GM10248 (cell line): ENCODE measurements at places on chromosomes 7 and 10.
A peak's percentile ranks its signal among the peaks of the same experiment; 100 is the strongest.

DNA sequence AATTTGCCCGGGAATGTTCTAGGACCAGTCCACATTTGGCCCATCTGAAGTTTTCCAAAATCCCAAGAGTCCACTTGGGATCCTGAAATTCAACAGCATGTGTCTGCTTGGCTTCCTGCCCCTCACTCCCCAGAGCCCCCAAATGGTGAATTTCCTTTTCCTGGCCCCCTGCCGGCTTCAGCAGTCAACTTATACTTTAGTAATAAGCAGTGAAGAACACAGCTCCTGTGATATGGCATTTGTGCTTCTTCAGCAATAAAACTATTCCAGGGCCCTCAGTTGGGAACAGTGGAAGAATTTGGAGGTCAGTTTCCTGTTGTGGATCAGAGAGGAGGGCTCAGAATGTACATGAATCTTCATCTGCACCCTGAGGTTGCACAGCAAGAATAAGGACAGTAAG lies 51.1 kb downstream of the PRF1 start:
- no peak for DNase-seq

DNA sequence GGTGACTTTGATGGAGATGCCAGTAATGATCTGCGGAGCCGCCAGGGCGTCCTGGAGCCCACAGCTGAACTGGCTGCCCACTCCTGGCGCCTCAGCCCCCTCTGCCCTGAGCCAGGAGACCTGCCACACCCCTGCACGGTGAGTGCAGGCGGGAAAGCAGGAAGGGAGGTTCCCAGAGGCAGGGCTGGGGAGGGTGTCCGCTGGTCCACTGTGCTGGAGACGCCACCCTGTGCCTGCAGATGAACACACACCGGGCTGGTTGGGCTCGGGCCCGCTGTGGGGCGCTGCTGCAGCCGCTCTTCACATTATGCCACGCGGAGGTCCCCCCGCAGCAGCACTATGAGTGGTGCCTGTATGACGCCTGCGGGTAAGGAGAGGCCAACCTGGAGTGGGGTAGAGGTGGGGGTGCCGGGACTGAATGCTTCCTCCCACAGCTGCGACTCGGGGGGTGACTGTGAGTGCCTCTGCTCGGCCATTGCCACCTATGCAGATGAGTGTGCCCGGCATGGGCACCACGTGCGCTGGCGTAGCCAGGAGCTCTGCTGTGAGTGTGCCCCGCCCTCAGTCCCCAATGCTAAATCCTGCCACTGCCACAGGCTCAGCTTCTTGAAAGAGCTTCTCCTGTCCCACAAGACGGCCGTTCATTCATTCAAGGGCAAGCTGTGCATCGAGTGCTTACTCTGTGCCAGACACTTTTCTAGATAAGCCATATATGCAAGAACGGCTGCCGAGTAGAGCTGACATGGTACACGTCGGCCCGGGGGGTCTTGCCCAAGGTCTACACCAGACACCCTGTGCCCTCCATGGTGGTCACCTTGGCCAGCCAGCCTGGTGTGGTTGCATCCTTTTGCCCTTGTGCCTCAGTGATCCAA lies 14.3 kb upstream of the ZNF467 start:
- no peak for DNase-seq

DNA sequence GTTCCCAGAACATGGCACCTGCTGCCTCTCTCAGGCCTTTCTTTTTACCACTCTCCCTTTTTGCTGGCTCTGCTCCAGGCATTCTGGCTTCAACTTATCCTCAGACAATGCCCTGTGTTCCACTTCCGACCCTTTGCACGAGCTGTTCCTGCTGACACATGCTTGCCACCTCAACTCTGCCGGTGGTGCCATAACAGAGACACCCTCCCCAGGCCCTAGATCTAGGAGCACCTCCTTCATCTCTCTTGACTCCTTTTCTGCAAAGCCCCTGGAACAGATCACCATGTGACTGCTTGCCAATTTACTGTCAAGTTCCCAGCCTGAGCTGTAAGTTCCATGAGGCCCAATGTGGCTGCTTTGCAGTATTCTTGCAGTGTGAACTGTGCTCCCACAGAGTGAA lies 256.0 kb upstream of the MKI67 start:
- DNase-seq, result no peak

DNA sequence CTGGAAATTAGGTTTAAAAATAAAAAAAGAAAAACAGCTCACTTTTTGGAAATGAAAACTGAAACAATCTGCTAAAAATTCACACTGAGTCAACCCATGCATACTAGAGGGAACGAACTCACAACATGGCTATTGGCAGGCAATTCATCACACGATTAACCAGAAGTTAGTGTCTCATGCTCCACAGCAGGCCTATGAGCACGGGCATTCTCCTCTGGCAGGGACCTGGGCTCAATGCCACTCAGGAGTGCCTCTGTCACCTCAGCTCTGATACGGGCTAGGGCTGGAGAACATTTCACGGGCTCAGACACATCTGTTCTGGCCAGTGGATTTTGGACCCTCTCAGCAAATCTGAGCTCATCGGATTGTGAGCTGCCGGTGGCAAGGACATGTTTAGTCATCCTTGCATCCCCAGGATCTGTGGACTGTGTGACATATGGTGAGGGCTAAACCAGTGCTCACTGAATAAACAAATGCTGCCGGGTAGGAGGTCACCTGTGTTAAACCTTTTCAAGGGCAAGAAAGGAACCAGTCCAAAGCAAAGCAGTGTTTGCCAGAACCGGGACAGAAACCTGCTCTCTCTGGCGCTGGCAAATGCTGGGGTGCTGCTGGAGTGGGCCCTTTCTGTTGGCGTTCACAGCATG lies 40.1 kb downstream of the POLR3A start:
- DNase-seq, result no peak

- no peak for DNase-seq
Observed at GRCh38 chr7:101100858-101101847, 15.9 kb downstream of the TRIM56 start.

DNA sequence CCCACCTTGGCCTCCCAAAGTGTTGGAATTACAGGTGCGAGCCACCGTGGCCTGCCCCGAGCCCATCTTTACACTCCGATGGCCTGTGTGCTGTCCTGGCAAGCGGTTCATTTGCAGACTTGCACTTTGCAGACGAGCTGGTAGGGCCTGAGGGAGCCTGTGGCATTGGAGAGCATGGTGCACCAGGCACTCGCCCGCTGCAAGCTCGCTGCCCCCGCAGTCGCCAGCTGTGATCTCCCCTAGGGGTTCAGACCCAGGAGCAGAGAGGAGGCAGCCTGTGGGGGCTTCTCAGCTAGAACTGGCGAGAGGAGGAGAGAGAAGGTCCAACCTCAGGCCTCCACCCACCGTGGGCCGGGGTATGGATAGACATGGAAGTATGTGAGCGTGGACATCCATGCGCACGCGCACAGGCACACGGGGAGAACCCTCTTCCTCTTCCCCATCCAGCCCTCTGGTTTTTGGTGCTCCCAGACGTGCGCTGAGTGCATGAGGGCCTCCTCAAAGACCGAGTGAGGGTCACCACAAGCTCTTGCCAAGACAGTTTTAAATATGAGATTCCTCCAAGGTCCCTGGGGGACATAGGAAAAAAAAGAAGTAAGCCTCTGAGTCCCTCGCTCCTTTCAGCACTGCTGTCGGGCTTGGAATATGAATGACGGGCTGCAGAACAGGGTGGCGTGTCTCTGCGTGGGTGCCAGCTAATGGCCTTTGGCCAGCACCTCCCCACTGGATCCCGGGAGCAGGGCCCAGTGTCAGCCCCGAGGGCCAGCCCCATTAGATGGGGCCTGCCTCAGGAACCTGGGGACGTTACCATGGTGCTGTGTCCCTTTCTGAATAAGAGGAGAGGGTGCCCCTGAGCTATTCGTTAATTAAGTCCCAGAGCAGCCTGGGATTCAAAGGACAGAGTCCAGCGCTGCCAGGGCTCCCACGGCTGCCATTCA lies 15.1 kb upstream of the TTYH3 start:
- no peak for DNase-seq

- DNase-seq, result no peak
Observed at GRCh38 chr7:34069676-34070075, 164.3 kb downstream of the BMPER start.

GRCh38 chr10:17533731-17534130 lies 79.3 kb upstream of the ST8SIA6 start:
- DNase-seq, result no peak

- no peak for DNase-seq
Observed at GRCh38 chr10:98242823-98243222, 25.2 kb downstream of the LOXL4 start.

DNA sequence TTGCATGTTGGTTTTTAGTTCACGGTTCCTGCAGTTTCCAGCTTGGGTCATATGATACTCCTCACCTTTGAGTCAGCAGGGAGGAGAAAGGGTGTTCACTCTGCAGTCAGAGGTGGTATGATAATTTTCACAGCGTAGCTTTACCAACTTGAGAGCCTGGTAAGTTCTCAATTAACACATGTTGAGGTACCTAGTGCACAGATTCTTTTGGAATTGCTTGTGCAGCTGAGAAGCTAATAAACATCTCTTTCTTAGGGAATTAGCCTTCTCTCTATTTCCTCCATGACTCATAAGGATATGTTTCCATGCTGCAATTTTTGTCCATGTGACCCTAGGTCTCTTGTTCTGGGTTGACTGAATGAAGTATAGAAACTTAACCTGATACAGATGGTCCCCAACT lies 166.6 kb downstream of the KIF20B start:
- no peak for DNase-seq

- no peak for DNase-seq
Observed at GRCh38 chr7:24297362-24297761, 13.4 kb downstream of the NPY start.

- DNase-seq, result no peak
Observed at GRCh38 chr7:80468931-80469714, 42.7 kb downstream of the GNAT3 start.

- peak; percentile 78 for DNase-seq
Observed at GRCh38 chr7:142808802-142809583, 38.2 kb downstream of the PRSS2 start.

DNA sequence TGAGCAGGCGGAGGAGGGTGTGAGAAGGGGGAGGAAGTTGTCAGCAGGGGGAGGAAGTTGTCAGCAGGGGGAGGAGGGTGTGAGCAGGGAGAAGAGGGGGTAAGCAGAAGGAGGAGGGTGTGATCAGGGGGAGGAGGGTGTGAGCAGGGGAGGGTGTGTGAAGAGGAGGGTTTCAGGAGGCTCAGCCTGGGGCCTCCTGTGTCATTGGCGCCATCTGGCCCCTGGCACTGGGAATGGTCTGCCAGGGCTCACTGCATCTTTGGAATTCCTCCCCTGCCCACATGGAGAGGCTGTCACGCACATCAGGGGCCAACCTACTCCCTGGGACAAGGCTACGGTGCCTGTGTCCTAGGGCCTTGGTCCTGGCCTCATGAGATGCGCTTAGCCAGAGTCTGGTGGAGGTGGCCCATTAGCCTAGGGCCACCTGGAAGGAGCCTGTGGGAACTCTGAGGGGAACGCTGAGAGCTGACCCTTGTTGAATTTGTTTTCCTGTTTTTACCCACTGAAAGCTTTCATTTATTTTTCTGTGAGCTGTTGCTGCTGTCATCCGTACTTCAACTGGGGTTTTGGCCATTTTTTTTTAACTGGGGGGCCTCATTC lies 18.0 kb downstream of the CAMK2B start:
- DNase-seq, result peak; percentile 52
